ENCODE measurements at places on chromosomes 2 and 18.

- peak; percentile 14 for DNase-seq
Observed at GRCh38 chr2:1887915-1888314, 143.6 kb upstream of the PXDN start.

DNA sequence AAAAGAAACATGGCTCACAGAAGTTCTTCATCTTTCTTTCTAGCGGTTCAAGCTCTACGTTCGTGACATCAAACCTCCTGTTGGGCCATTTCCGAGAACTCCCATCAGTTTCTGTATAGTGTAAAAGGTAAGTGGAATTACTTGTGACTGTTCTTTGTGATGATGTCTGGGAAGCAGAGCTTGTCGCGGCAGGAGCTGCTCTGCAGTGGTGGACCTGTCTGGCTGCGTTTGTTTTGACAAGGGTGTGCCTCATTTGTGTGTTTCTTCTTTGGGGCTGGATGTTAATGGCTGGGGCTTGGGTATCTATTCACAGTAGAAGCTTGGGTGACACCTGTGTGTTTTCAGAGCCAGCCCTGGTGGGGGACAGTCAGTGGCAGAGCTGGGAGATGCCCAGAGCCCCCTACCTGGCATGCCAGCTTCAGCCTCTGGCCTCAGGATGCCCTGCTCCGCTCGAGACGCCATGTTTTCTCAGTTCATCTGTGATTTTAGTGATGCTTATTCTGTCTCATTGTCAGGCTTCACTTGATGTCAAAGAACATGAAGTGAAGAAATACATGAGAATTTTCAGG lies 59.6 kb downstream of the LDLRAD4 start:
- DNase-seq = no peak

- DNase-seq = no peak
Observed at GRCh38 chr18:8426401-8426800, 182.8 kb upstream of the RAB12 start.

DNA sequence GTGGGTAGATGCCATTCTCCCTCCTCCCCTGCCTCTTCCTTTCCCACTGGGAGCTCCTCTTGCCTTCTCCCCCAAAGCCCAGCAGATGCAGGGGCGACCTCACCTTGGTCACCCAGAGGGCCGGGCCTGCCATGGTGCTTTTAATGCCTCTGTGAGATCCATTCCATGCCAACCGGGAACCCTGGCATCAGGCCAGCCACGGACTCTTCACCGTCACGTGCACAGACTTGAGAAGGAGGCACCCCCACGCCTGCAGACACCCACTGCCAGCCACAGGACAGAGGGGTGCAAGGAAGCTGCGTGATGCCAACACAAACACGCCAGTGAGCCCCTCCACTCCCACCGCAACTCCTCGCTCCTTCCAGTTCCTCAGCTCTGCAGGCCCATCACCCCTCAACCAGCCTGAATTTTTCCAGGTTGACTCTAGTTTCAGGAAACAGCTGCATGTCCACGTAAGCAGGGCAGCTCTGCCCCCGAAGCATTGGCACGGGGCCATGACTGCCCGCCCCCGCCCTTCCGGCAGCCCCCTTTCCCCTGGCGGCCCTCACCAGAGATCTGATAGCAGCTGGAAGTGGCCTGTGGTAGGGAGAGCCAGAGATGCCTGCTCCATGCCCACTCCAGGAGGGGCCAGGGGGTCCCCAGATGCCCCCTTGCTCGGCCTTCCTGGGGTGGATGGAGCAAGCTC lies 50.8 kb downstream of the DNMT3A start:
- DNase-seq = peak; percentile 48

Data from urothelium cell line (cell line).